ENCODE measurements at places on chromosomes 7 and 10.

- DNase-seq, result no peak
Measured at GRCh38 chr10:92834331-92834730, 14.0 kb upstream of the EXOC6 start.

DNA sequence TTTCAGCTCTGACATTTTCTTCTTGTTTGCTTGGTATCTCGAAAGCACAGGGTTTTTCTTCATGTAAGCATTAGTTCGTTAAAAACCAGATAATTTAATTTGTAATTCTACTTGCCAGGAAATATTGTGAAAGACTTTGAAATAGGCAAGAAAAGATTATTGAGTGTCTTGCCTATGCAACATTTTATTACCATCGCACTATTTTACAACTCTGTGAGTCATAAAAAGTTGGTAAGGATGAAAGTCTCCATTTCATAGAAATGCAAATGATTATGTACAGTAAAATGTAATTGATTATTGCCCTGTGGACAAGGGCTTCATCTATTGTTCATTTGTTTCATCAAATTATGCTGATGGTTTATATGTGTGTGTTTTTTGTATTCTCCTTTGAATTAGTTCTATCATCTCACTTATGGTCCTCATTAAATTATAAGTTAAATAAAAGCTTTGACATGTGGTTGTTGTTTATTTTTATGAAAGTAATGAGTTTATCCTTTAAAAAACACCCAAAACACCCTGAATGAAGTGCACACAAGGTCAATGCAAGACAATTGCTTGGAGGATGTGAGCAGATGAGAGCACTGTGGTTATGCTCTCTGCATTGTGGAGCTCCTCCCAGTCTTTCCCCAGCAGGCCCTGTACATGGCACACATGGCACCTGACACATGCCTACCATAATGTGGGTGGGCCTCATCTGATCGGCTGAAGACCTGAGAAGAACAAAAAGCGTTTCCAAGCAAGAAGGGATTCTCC is 230.8 kb downstream of the CXCL12 start:
- DNase-seq, result no peak

- DNase-seq, result no peak
Measured at GRCh38 chr7:116543664-116544063, 18.8 kb downstream of the CAV1 start.

GRCh38 chr7:17661982-17662585 is 278.2 kb downstream of the SNX13 start:
- DNase-seq, result no peak

All from NCI-H2171 (cell line).